ENCODE measurements at places on chromosomes 2 and 18. TPM values are rescaled to one million over a fixed set of nuclear protein-coding genes. Genes with fewer than 3 reads are reported as not detected.

- no peak overlapping the region for H3K4me3 ChIP-seq
- no peak for DNase-seq
- no peaks in the 10 kb centered on the region for H3K4me1 ChIP-seq
- H3K36me3 ChIP-seq: peaks cover 26% of the 10 kb centered on the region
- no peak overlapping the region for H3K27ac ChIP-seq
Observed at GRCh38 chr18:35639296-35639695, 57.8 kb downstream of the GALNT1 start.

DNA sequence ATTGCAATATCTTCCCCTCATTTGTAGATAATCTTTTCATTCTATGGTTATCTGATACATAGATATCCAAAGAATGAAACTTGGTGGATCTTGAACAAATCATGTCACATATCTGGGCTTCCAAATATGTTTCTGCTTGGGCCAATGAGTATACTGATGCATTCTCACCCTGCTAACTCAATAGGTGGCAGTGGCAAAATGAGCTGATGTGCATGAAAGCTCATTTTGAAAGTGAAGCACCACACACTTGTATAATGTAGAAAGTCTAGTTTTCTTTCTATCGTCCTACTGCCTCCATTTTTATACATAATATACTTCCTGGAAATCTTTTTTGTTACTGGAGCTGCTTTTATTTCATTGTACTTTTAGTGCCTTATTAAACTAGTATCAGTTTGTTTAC lies 208.2 kb downstream of the PRKCE start:
- H3K4me3 ChIP-seq: no peak overlapping the region
- no peaks in the 10 kb centered on the region for H3K36me3 ChIP-seq
- no peak overlapping the region for H3K27ac ChIP-seq
- H3K4me1 ChIP-seq: peaks cover 38% of the 10 kb centered on the region

DNA sequence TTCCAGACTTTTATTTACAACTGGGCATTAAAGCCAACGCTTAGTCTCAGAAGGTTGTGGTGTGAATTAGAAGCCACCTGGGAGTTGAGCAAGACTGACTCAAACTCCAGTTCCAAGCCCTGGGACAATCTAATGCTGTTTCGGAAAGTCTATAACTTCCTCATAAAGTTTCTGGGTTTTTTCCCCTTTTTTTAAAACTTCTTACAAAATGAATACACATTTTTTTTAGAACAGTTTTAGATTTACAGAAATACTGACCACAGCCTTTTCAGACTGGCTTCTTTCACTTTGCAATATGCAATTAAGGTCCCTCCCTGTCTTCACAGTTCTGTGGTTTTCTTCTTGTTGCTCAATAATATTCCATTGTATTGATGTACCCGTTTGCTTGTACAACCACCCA lies 115.9 kb upstream of the TWIST2 start:
- peaks cover 9% of the 10 kb centered on the region for H3K27me3 ChIP-seq
- no peaks in the 10 kb centered on the region for H3K4me1 ChIP-seq
- H3K4me3 ChIP-seq: no peak overlapping the region
- no peak for DNase-seq
- H3K36me3 ChIP-seq: no peaks in the 10 kb centered on the region

DNA sequence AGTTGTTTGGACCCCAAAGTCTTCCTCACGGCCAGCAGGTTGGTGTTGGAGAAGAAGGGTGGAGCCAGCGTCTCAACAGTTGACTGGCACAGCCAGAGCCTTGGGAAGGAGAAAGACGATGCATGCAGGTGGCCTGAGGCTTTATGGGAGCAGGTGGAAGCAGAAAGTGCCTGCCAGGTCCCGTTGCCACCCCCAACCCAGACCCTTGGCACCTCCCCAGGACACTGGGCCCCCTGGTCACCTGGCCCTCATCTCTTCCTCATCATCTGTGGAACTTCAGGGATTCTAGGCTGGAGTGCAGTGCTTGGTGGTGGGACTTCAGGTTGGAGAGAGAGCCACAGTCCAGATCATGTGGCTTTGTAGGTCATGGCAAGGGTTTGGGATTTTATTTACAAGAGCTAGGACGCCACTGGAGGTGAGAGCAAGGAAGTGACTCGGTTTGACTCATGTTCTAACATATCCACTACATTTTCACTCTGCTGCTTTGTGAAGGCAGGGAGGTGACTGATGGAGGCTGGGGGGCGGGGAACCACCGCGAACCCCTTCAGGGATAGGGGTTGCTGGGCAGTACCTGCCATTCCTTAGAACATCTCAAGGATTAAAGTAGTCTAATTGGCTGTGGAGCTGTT lies 62.5 kb upstream of the B3GNT7 start:
- H3K36me3 ChIP-seq: no peaks in the 10 kb centered on the region
- no peaks in the 10 kb centered on the region for H3K27me3 ChIP-seq
- H3K4me3 ChIP-seq: no peak overlapping the region

- H3K36me3 ChIP-seq: no peaks in the 10 kb centered on the region
- H3K27me3 ChIP-seq: peaks cover 25% of the 10 kb centered on the region
- no peak overlapping the region for H3K27ac ChIP-seq
- DNase-seq: no peak
- H3K4me1 ChIP-seq: no peaks in the 10 kb centered on the region
Observed at GRCh38 chr2:38201784-38202183, 125.8 kb upstream of the CYP1B1 start.

The CNDP1 gene
- not detected for total RNA-seq

The METTL5 gene
- total RNA-seq: 111 TPM

DNA sequence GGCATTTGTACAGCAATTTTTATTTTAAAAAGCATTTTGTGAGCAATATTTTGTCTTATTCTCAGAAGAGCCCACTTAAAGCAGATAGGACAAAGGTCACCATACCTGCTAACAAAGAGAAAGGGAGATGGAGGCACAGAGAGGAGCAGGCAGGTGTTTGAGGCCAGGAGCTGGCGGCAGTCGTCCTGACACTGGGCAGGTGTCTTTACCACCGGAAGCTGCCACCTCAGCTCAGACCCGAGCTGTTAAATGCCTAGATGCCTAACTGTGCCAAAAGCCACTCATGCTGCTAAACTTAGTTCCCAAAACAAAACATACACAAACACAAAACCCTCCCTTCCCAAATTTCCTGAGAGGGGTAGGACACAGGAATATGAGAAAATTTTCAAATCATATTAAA lies 120.9 kb downstream of the CNTNAP5 start:
- no peaks in the 10 kb centered on the region for H3K27me3 ChIP-seq
- H3K4me1 ChIP-seq: no peaks in the 10 kb centered on the region
- no peak overlapping the region for H3K27ac ChIP-seq

DNA sequence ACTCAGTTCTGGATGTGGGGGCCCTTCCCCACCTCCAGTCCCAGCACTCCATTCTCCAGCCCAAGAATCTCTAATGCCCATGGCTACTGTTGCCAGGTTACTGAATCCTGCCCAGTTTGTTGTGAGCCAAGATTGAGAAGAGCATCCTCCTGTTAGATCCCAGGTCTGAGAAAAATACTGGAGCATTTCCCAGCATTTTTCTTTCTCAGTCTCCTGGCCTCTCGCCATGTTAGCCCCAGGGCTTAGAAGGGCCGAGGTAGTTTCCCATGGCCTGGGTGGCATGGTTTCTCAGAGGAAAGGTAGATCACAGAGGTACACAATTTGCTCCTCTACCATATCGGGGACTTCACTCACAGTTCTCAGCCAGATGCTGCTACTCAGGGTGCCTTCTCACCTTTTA lies 135.7 kb downstream of the OTX1 start:
- H3K4me3 ChIP-seq: no peak overlapping the region
- no peak for DNase-seq
- no peaks in the 10 kb centered on the region for H3K4me1 ChIP-seq
- no peak overlapping the region for H3K27ac ChIP-seq

GRCh38 chr2:144249035-144249637 lies 270.8 kb downstream of the ZEB2 start:
- no peaks in the 10 kb centered on the region for H3K27me3 ChIP-seq
- DNase-seq: no peak
- H3K4me1 ChIP-seq: peaks cover 18% of the 10 kb centered on the region
- H3K4me3 ChIP-seq: no peak overlapping the region
- peak overlapping the region; percentile 80 for H3K27ac ChIP-seq

The SDC1 gene
- total RNA-seq: 0.11 TPM

The CAPN13 gene
- not detected for total RNA-seq

The SLC23A3 gene
- total RNA-seq: 1.6 TPM

The TNS1 gene
- total RNA-seq: 2.0 TPM

DNA sequence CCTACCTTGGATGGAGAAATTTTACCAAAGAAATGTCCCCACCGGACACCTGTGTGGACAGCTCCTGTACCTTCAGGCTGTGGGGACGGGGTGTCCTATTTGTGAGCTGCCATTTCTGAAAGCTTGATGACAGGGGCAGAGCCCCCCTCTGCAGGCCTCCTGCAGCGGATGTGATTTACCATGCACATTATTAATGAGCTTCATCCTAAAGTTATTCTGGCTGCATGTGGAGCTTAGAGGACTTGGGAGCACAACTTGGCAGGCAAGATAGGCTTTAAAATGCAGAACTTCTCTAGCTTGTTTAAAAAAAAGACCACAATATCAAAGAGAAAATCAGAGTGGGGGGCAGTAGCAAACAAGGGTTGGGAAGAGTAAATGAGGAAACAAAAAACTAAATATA lies 350.0 kb upstream of the KLHL29 start:
- no peak overlapping the region for H3K4me3 ChIP-seq
- DNase-seq: no peak
- H3K27me3 ChIP-seq: peaks cover 2% of the 10 kb centered on the region
- no peaks in the 10 kb centered on the region for H3K4me1 ChIP-seq
- H3K27ac ChIP-seq: no peak overlapping the region

The CD302 gene
- total RNA-seq: 0.43 TPM

DNA sequence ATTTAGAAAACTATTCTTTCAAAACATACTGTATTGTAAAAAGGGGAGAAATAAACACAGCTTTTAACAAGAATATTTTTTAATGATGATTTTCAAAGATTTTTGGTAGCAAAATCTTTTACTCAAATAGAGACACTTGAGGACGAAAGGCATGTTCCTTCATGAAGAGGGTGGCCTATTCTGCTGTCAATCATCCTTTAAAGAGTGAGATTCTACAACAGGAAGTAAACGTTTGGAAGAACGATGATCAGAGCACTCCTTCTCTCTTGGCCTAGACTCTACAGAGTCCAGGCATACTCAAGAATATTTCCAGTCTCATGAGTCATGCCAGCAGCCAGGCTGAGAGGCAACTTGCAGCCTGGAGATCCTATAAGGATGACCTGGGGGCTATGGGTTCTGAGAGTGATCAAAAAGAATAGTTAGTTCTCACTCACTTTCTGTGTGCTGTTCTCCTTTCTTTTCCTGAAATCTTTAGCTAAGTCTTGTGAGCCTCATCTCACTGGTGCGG lies 62.4 kb upstream of the TCF4 start:
- no peak overlapping the region for H3K4me3 ChIP-seq
- no peaks in the 10 kb centered on the region for H3K27me3 ChIP-seq
- H3K36me3 ChIP-seq: no peaks in the 10 kb centered on the region
- no peak for DNase-seq
- no peaks in the 10 kb centered on the region for H3K4me1 ChIP-seq

The TGIF1 gene
- total RNA-seq: 33.3 TPM

DNA sequence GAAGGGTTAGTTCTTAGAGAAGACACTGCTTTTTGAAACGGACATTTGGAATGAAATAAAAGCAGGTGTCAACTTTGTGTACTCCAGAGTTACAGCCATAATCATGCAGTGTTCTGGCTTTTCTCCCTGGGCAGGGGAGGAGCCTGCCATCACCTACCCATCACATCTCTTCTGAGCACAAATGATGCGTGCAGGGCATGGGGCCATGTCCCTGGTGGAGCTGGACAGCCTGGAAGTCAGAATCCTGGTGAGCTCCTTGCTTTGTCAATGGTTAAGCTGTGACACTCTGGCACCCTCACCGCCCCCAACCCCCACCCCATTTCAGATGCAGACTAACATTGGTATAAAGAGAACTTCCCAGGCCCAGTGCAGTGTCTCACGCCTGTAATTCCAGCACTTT lies 53.1 kb downstream of the PDCL3 start:
- H3K4me1 ChIP-seq: no peaks in the 10 kb centered on the region
- no peak overlapping the region for H3K27ac ChIP-seq
- H3K4me3 ChIP-seq: no peak overlapping the region
- no peaks in the 10 kb centered on the region for H3K27me3 ChIP-seq
- no peaks in the 10 kb centered on the region for H3K36me3 ChIP-seq

- H3K36me3 ChIP-seq: no peaks in the 10 kb centered on the region
Observed at GRCh38 chr2:129319422-129319717, 660.1 kb upstream of the RAB6C start.

DNA sequence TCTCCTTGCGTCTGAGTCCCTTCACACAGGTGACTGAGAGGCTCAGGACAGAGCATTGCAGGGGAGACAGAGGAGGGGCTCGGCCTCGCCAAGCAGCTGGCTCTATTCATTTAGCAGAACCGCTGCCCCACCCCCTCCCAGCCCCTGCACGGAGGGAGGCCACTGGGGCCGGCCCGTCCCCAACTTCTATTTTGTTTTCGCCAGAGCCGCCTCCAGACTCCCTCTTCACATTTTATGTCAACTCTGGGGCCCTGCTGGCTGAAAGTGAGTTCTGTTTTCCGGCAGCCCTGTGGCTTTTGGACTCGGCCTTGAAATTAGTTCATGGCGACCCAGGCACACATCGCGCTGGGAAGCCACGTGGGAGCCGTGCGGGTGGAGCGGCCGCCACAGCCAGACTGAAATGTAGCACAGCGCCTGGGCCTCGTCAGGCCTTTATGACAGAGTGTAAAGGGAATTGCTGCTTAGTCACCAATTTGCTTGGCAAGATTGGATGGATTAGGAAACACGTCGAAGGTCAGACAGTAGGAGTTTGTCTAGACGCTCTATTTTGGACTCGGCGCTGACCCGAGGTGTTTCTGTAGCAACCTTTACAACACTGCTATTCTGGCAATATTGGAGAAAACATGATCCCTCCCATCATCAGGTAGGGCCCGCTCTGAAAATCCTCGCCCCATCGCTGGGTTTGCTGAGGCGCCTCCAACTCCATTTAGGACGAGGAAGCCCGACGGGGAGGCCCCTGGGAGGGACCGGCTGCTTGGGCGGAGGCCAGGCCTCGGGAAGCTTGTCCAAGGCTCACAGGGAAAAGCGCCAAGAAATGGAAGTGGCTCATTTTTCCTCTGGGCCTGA lies 90.7 kb upstream of the CTDP1 start:
- H3K4me1 ChIP-seq: no peaks in the 10 kb centered on the region
- no peak overlapping the region for H3K4me3 ChIP-seq
- no peak for DNase-seq
- H3K36me3 ChIP-seq: no peaks in the 10 kb centered on the region
- H3K27ac ChIP-seq: no peak overlapping the region
- H3K27me3 ChIP-seq: peaks cover 1% of the 10 kb centered on the region

The UGT1A4 gene
- not detected for total RNA-seq

- H3K36me3 ChIP-seq: no peaks in the 10 kb centered on the region
- peaks cover 14% of the 10 kb centered on the region for H3K27me3 ChIP-seq
- H3K4me1 ChIP-seq: no peaks in the 10 kb centered on the region
- H3K27ac ChIP-seq: no peak overlapping the region
- no peak overlapping the region for H3K4me3 ChIP-seq
- DNase-seq: no peak
Observed at GRCh38 chr2:170201275-170201674, 23.3 kb downstream of the MYO3B start.

GRCh38 chr2:4903656-4904348 lies 788.4 kb upstream of the SOX11 start:
- H3K36me3 ChIP-seq: no peaks in the 10 kb centered on the region
- H3K4me3 ChIP-seq: no peak overlapping the region
